Stimulated activated CD4-positive, alpha-beta T cell treated with anti-CD3 and anti-CD28 coated beads, Interleukin-12 subunit alpha, Interleukin-12 subunit beta, amount 100 ng/mL, for 24 hours (primary cell): ENCODE measurements at places on chromosomes 7 and 10.

GRCh38 chr7:42662862-42663261, 249.0 kb downstream of the C7orf25 start:
- no peak for DNase-seq

- DNase-seq = no peak
These were observed 594.9 kb downstream of the LRMDA start for GRCh38 chr10:76026176-76026771.

GRCh38 chr7:151416941-151417315, 7.1 kb upstream of the WDR86 start:
- DNase-seq = no peak

DNA sequence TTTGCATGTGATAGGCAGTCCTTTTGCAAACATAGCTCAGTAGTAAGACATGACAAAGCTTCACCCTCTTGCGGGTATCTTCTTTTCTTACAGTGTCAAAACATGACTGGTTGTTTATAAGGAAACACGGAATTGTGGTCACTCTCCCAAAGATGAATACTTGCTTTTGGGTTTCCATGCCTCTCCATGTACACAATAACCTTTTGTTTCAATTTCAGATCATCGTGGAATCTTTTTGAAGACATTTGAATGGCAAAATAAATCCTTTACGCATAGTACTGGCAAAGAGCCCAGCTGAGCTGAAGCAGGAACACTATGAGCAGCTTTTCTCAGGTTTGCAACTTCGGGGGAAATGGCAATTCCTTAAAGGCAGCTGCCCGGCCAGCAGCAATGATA, 156.8 kb upstream of the FRMD4A start:
- DNase-seq = no peak

DNA sequence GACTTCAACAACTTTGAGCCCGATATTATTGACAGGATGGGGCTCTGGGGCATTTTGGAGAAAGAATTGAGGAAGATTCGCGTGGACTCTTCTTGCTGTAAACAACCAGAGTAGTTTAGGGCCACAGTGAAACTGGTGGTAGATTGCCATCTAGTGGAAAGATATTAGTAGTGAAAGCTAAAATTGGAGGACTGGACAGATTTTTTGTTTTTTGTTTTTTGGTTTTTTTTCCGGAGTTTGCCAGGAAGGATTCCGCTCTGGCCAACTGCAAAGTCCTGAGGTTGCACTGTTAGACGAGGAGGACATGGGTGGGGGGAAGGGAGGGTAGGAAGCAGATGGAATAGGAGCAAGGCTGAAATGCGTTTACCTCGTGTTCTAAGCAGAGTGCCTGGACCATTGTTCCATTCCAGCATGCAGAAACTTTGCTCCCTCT, 11.7 kb downstream of the NOBOX start:
- DNase-seq = no peak

- DNase-seq = no peak
These were observed 1.3 kb downstream of the DDX50 start for GRCh38 chr10:68902382-68902781.

DNA sequence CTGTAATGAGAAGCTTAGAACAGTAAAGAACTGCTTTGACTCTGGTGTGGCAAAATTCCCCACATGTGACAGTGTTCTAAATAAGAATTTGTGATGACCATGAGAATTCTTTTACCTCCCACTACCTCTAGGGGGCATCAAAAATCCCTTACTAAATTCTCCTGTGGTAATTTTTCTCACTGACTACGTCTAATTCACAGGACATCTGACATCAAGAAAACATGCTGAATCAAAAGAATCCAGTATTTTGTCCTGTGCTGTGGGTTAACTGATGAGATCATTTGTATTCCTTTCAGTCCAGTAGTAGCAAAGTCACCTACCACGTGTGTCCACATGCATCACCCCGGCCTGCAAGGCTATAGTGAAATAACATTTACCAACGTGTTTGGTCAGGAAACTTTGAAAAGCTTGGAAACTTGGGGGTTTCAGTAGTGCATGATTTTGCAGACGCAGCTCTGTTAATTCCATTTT, 103.8 kb downstream of the ATE1 start:
- DNase-seq = no peak

DNA sequence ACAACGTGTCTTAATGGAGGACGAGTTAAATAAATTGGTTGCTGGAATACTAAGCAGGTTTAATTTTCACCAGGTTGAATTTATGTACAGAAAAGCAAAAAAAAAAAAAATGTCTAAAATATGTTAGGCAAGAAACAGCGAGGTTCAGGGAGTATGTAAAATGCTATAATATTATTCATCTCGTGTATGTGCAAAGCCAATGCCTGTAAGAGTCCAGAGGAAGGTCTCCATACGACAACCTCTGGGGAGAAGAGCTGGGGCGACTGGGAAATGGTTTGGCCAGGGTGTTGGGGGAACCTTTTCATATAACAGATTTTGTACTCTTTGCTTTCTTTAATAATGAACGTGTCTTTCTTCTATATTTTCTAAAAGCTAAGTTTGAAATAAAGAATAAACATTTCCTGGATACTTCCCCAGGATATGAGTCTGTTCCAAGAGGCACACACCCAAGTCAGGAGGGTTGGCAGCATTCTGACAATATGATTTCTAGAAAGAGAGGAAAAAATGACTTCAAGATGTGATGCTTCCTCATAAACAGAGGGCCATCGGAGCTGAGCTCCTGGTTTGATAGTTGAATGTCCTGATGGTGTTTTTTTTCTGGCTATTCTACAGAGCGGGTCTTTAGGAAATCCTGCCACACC, 208.6 kb upstream of the MGMT start:
- DNase-seq = no peak

GRCh38 chr7:94897541-94897940, 9.9 kb upstream of the PPP1R9A start:
- DNase-seq = no peak

DNA sequence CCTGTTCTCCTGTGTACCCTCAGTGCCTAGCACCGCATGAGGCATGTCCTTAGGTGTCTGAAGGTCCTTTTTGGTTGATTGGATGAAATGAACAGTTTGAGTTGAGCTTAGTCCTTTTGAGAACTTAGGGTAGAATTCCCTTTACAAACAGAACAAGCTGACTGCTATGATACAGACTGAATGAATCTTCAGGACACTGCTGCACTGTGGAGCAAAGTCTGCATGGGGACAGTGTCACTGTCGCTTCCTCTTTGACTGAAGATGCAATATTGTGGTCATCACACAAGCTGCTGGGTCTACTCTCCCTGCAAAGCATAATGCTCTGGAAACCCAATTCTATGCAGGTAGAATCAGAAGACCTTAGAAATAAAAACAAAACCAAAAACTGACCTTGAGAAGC, 8.6 kb upstream of the PLAU start:
- DNase-seq = no peak

DNA sequence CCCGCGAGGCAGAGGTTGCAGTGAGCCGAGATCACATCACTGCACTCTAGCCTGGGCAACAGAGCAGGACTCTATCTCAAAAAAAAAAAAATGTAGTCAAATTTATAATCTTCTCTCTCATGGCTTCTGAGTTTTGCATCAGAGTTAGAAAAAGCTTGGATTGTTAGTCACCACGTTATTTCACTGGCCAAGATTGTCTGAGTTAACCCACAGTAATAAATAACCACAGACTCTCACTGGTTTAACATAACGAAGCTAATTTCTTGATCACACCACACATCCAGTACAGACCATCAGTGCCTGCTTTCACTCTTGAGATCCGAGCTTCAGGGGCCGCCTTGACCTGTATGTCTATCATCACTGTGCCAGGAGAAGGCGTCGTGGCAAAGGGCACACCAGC, 116.8 kb upstream of the JCAD start:
- no peak for DNase-seq

DNA sequence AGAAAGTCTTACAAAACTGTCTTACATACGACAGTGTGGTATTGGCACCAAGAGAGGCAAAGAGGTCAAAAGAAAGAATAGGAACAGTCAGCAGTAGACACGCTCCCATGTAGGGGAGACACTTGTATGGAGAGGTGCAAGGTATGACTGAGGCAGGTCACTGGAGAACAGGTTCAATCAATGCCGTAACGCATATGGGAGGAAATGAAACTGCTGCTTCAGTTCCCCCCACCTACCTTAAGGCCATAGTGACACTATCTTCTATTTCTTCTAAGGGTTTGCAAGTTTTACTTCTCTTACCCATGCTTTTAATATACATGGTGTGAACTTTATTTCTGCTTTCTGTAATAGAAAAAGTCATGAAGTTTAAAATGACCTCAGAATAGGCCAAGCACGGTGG, 5.5 kb upstream of the PITRM1 start:
- DNase-seq = no peak

GRCh38 chr7:47817917-47818316, 130.3 kb downstream of the PKD1L1 start:
- no peak for DNase-seq

DNA sequence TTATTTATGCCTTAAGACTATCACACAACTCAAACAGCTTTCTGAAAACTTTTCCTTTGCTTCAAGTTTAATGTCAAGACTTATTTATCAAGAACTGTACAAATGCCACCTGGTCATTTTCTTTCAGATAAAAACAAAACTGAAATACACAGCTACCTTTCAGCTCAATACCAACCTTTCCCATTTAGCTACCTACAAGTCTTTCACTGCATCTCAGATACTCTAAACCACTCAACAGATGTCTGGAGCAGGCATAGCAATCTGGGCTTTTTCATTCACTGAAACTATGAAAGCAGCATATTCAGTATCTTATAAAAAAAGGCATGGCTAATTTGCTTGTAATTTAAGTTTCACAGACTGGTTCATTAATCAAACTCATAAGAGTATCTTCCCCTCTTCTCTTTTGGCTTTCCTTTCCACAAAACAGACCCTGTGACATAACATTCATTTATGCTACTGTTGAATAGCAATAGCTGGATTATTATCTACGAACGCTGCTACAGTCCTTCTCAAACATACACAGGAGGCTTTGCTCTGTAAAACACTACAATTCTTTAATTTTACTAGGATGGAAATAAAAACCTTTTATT, 8.2 kb downstream of the TRA2A start:
- no peak for DNase-seq

DNA sequence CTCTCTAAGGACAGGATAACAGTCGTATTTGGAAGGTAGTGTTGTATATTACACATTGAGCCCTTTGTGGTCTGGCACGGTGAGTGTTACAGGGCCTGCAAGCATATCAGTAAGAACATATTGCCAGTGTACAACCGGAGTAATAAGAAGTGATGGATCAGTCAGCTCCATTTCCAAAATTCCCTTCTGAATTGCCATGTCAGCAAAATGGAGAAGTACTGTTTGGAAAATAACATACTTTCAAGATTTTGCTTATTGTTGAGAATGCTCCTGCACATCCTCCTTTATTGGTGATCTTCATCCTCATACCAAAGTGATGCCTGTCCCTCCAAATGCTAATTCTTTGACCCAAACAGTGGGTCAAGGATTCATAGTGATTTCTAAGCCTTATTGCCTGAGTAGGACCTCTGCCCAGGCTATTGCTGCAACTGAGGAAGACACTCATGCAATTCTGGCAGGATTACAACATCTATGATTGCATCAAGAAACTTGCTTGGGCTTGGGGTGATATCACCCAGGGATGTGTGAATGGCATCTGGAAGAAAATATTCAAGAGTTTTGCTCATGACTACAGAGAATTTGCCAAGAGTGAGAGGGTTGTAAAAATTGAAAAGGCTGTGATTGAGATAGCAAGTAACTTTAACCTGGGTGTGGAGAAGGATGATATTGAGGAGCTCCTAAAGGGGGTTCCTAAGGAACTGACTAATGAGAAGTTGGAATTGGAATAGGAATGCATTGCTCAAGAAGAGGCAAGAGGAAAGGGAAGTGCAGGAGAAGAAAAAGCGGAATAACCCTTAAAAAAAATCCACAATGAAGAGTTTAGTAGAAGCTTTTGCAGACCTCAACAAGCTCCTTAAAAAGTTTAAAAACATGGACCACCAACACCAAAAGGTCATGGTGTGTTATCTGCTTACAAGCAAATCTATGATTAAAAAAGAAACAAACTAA, 452.2 kb upstream of the SORCS1 start:
- no peak for DNase-seq

GRCh38 chr7:41149576-41149975, 553.3 kb downstream of the INHBA start:
- no peak for DNase-seq

DNA sequence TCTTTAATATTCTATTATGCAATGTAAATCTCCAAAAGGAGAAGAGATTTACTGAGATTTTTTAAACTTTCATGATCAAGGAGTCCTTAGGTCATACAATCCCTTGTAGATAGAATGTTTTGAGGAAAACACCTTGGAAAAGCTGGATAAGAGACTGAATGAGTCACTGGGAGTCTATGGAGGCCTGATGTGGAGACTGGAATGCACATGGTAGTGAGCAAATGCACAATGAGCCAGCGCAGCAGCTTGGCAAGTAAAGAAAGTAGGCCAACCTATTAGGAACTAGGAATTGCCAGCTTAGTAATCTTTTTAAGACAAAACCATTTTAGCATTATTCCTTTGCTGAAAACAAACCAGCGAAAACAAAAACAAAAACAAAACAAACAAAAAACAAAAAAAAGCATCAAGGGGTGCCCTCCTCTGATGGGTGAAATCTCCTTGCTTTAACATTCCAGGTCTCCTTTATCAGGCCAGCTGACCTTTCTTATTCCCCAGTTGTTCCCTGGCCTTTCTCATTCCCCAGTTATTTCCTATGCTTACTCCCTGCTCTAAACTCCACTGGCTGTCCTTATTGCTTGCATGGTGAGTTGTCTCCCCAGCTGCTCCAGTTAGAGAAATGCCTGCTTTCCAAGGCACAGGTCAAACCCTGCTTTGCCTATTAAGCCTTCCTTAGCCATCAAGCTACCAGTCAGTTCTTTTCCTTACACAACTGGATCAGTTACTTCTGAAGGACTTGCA, 135.8 kb downstream of the PLCE1 start:
- no peak for DNase-seq

DNA sequence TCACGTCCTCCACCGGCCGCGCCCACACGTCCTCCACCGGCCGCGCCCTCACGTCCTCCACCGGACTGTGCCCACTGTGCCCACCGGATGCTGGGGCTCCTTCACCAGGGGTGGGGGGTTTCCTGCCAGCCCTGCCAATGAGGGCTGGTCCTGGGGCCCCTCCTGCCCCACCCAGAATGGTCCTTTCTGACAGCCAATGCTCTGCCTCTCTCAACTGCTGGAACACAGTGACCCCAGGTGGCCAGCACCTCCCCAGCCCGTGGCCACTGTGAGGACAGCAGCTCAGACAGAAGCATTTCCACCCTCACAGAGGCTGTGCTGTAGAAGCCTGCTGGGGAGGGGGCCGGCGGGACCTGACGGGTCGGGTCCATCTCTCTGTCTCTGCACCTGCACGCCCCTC, 90.1 kb upstream of the DNAAF5 start:
- DNase-seq = no peak

DNA sequence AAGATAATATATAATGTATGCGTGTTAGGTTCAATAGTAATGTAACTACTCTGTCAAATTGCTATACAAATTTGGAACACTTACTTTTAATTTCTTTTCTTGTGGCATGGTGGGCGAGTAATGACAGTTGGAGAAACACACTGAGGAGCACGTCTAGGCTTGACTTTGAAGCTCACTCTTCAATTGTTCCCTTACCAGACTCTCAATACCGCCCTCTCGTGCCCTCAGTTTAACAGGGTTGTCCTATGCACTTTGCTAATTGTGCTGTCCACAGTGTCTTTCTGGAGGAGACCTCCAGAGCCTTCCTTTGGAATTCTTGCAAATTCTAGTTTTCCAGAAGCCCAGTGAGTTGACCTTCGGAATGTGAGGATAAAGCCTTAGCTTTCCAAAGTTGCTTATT, 107.2 kb upstream of the RELN start:
- no peak for DNase-seq
